ENCODE measurements at places on chromosomes 11 and 22. TPM values are rescaled to one million over a fixed set of nuclear protein-coding genes. Genes with fewer than 3 reads are reported as not detected.

Gene FREY1
- total RNA-seq, result 1.4 TPM

Gene ATM
- 95.6 TPM for total RNA-seq

Gene DMC1
- 3.2 TPM for total RNA-seq

Gene SAA4
- total RNA-seq, result not detected

Gene LRP4
- total RNA-seq, result 11.7 TPM

Gene MB
- total RNA-seq, result 17.3 TPM

Gene BCO2
- 2.5 TPM for total RNA-seq

Gene GLYAT
- not detected for total RNA-seq

Gene MMP12
- not detected for total RNA-seq

Gene MRPL11
- 158 TPM for total RNA-seq

Gene ANO9
- total RNA-seq, result 61.4 TPM
